ENCODE measurements at places on chromosomes 3 and 15. TPM values are rescaled to one million over a fixed set of nuclear protein-coding genes. Genes with fewer than 3 reads are reported as not detected.

The EOGT gene
- polyA plus RNA-seq: 12.8 TPM

- no peak for DNase-seq
These were observed 3.9 kb downstream of the LXN start for GRCh38 chr3:158668506-158668905.

- no peak for DNase-seq
These were observed 408.9 kb upstream of the THBS1 start for GRCh38 chr15:39171944-39172368.

The TPRG1 gene
- polyA plus RNA-seq: 0.69 TPM
